ENCODE measurements at places on chromosomes 5 and 9.

DNA sequence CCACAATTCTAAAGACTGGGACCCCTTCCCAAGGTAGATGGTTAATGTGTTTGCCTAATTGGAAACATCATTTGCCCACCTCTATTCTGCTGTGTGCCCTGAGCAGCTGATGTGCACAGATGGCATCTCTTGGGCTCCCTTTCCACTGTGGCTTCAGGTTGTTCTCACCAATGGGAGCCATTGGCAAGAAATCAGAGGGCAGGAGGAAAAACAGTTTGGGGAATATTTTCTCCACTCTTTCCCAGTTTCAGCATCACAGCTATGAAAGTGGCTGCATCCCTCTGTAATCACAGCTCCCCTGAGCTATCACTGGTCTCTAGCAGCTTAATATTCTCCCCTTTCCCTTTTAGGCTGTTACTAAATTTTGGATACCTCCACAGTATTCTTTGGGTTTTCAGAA is 911.6 kb upstream of the SEMA6A start:
- DNase-seq: no peak

DNA sequence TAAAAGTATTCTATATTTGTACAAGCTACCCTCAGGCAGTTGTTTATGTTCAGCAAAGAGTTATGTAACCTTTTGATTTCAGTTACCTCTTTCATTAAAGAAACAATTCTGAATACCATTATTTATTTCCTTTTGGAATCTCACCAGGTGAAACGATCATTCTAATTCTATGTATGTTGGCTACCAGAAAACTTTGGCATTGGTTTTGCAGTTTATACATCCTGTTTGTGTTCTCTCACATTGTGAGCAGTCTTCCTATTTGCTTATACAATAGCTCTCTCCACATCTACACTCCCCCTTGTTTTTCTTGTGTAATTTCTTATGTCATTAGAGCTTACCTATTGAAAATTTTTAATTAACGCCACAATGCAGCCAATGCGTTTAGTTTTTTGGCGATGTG is 276.0 kb upstream of the MPDZ start:
- no peak for DNase-seq

GRCh38 chr5:99063737-99064136 is 134.9 kb upstream of the CHD1 start:
- no peak for DNase-seq

DNA sequence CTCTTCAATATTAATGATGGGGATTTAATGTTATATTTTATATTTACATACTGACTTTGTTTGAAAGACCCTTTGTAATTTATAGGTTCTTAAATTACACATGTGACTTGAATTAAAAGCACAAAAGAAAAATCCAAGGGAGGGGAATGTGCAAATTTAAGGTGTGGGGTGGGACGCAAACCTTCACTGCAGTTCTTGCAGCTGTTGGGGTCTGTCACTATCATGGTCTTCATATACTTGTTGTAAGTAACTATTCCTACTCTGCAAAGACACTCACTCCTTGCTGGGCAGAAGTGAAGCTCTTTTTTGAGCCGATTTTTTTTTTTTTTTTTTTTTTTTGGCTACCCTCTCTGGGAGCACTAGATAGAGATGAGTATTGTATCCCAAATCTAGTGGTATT is 505.3 kb downstream of the ARHGEF28 start:
- no peak for DNase-seq

DNA sequence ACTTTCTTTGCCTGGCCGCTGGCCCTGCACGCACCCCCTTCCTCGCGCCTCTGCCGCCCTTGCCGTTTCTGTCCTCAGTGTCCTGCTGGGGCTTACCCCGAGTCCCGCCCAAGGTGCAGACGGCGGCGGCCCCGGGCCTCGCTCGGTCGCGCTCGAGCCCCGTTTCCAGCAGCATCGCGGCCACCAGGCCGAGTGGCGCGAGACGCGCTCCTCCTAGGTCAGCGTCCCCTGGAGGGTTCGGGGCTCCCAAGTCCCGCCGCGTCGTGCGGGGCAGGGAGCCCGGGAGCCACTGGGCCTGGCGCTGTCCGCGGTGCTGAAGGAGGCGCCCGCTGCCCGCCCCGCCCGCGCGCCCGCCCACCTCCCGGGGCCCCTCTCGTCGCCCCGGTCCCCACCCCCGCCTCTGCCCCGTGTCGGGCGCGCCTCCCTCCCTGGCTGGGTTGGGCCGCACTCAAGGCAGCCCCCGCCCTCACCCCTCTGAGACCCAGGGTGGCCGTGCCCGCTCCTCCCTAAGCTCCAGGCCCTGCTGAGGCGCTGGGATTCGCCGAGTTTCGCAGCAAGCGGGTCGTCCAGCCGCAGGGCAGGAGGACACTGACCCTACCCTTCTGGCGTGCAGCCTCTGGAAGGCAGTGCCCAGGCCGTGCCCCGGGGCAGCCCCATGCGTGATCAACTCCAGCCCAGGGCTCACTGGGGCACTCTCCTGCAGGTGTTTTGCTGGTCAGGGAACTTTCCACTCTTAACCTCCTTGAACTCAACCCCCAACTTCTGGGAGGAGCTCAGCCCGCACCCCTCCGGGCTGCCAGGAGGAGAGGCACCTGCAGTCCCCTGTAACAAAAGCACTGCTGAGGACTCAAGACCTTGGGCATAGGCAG is at the start of gene LHX3:
TSS of gene LHX3 (minus strand) at position 291 of the 869 bp plus-strand sequence. CDS start at position 175, 116 bp downstream.
- DNase-seq: peak; percentile 91

GRCh38 chr5:30498972-30499371 is 694.5 kb upstream of the CDH6 start:
- no peak for DNase-seq

DNA sequence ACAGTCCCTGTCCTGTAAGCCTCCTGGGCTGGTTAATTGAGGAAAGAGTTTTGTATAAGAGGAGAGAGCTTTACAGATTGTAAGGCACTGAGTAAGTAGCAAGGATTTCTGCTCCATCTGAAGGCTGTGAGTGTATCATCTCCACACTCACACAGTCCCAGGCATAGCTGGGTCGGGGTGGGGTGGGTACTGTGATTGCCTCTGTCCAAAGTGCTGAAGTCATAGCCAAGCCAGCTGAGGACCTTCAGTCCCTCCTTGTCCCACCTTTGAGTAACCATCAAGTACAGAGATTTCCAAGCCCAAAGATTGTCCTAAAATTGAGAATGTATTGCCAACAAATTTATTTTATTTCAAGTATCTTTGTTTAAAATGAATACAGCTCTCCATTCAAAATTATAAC is 5.5 kb upstream of the DNAJB5 start:
- DNase-seq: peak; percentile 76

DNA sequence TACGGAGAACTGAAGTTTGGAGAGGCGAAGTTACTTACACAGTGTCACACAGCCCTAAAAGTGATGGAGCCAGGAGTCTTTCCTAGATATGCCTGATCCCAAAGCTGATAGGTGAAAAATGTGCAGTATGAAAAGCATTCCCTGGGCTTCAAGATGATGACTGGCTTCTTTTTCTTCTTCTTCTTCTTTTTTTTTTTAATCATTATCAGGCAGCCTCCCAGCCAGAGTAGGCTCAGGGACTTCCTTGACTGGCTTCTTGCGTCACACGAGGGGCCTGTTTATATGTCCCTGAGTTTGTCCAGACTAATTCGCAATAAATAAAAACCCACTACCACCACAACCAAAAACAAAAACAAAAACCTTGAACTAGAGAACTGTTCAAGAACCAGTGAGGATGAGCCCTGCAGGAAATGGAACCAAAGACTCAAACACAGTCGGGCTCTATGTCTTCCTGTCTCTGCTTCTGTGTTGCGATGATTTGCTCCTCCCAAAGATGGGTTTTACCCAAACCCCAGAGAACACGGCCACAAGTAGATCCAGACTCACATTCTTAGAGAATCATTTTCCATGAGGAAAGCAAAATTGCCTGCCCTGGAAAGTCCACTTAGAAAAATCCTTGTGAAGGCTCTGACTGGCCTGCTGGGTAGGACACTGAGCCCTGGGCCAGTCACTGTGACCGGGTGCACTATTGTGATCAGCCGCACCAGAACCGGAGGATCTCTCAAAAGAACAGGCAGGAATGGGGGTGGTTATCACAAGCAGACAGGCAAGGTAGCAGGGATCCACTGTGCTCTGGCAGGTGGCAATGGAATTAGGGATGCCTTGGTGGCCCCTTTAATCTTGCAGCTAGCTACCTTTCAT is 38.0 kb upstream of the ADAM19 start:
- DNase-seq: no peak

GRCh38 chr5:106639488-106639887 is 1031.2 kb downstream of the EFNA5 start:
- no peak for DNase-seq

- DNase-seq: no peak
These were observed 117.6 kb upstream of the HMHB1 start for GRCh38 chr5:143694357-143694756.

- no peak for DNase-seq
These were observed 161.4 kb upstream of the ITGA1 start for GRCh38 chr5:52626312-52626711.

GRCh38 chr5:133354323-133355185 is 257.8 kb downstream of the FSTL4 start:
- no peak for DNase-seq

- no peak for DNase-seq
These were observed 56.1 kb upstream of the MAST4 start for GRCh38 chr5:66540078-66540477.

DNA sequence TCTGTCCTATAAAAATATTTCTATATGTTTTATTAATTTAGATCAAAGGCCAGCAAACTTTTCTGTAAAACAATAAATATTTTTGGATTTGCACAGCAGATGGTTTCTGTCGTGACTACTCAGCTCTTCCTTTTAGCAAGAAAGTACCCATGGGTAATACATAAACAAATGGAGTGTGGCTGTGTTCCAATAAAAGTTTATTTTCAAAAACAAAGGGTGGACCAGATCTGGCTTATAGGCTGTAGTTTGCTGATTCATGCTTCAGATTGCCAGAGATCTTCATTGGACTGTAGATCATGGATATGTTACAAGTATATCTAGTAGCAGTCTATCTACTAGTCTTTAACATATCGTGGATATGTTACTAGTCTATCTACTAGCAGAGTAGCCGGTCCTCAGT is 590.5 kb downstream of the CSNK1G3 start:
- no peak for DNase-seq

- no peak for DNase-seq
These were observed 11.6 kb upstream of the SUSD1 start for GRCh38 chr9:112186695-112187094.

DNA sequence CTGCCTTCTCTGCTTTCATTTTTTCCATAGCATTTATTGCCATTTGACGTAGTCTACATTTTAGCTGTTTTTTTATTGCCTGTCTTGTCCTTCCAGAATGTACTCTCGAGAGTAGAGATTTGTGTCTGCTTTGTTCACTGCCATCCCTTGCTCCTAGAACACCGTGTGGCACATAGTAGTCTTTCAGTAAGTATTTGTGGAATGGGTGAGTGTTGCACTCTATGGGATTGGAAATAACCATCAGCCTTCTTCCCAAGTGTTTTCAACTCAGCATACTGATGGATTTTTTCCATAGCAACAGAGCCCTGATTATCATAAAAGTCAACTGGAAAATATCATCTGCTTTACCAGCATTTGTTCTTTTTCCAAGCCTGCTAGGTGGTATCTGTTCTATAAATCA is 462.6 kb downstream of the ENC1 start:
- DNase-seq: no peak

- no peak for DNase-seq
These were observed 245.3 kb upstream of the WWC1 start for GRCh38 chr5:168046163-168046562.

DNA sequence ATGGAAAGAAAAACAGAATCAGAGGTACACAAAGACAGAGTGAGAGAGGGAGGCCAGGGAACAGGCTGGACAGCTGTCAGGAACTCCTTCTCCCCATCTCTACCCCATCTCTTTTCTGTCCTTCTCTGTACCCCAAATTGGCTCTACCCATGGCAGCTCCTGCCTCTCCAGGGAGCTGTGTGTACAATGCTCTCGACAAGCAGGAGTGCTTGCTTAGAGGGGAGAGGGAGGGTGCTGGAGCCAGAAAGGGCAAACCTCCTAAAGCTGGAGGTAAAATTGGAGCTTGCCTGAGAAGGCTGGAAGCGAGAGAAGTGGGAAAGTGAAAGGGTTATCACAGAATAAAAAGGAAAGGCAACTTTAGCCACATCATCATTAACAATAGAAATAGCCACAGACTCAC is 6.4 kb downstream of the TPM2 start:
- no peak for DNase-seq

DNA sequence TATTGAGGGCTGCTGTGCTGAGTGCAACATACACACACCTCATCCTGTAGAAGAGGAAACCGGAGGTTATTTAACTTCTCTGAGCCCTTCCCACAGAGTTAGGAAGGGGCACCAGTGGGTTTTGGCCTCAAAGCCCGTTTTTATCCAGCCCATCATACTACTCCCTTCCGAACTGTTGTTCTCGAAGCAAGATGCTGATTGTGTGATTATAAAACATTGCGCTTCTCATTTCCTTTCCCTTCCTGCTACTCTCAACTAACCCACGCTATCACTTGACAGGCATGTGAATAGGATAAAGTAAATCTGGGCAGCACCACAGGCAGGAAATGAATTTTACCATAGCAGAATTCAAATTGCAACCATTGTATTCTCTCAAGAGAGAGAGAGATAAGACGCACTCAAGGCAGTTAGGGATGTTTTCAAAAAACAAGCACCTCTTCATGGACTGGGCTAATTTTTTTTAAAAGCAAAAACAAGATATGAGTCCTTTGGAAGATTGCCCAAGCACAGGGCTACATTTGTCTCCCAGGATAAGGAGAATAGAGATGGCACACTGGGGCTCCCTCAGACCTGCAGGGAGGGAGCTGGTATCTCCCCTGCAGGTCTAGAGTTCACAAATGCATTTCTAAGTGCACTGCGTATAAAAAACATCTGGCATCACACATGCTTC is 52.6 kb downstream of the GNA14 start:
- no peak for DNase-seq

DNA sequence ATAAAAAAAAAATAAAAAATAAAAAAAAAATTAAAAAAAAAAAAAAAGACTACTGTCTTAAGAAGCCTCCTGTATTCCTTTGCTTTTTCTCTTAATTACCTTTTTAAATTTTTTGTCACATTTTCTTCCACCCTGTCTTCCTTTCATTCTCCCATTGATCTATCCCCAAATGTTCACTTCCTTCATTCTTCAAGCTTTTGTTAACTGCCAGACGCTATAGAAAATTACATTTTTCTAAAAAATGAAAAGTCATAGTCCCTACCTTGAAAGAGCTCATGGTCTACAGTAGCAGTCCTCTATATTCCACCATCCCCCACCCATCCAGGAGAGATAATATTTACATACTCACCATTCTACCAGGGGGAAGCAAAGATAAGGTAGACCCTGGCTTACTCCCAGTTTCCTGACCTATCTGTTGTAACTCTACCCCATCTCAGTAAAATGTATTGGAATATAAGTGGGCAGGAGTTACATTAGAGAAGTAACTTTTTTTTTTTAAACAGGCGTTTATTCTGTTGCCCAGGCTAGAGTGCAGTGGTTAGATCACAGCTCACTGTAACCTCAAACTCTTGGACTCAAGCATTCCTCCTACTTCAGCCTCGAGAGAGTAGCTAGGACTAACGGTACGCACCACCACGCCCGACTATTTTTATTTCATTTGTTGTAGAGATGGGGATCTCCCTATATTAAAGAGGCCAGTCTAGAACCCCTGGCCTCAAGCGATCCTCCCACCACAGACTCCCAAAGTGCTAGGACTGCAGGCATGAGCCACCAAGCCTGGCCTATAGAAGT is 3.8 kb upstream of the PRKAA1 start:
- no peak for DNase-seq

Measured in nephron progenitor cell (in vitro differentiated cells).